ENCODE measurements at places on chromosomes 11 and 22.
A peak's percentile ranks its signal among the peaks of the same experiment; 100 is the strongest.

DNA sequence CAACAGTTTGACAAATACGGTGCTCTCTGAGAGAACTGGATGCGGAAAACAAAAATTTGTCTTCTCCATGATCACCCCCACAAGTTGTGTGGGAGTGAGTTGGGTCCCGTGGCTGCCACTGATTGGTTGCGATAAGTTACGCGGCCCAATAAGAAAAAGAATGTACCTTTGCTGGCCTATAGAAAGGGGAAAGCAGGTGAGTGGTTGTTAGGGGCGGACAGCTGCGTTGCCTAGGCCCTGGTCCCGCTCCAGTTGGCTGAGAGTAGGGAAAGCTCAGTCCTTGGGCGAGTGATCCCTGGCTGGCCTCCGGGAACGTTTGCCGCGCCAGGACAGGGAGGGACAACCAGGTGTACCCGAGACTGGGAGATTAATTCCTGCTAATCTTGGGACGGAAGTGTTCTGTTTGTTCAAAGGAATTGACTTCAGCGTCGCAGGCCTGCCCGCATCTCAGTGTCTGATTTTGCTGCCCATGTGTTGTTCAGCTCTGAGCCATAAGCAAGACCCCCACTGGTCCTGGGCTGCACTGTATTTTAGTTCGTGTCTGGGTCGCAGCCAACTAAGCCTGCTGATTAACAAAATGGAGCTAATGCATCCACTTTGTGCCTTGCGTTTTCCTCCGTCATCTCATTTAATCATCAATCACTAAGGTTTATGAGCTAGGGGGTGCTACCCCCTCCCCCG lies 773 bp upstream of the SYVN1 start:
- peak; percentile 98 for DNase-seq

DNA sequence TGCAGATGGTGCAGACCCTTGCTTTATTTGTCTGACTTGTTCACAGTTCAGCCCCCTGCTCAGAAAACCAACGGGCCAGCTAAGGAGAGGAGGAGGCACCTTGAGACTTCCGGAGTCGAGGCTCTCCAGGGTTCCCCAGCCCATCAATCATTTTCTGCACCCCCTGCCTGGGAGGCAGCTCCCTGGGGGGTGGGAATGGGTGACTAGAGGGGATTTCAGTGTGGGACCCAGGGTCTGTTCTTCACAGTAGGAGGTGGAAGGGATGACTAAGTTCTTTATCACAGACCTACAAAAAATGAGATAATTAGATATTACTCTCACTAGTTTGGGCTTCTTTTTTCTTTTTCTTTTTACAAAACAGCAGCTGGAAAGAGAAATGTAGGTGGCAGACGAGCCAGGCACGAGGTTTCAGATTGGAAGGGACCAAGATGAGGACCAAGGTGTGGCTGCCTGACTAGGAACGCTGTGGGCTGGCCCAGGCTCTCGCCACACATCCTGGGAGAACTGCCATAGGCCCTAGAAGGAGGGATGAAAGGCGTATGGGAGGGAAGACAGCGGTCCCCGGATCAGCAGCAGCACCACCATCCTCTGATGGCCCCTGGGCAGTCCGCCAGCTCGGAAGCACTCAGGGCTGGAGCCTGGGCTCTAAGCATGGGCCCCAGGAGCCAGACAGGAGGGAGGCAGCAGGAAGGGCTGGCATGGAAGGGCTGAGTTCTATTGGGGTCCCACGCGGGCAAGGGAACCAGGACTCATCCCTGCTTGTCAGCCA lies 14.2 kb downstream of the TXN2 start:
- peak; percentile 25 for DNase-seq

DNA sequence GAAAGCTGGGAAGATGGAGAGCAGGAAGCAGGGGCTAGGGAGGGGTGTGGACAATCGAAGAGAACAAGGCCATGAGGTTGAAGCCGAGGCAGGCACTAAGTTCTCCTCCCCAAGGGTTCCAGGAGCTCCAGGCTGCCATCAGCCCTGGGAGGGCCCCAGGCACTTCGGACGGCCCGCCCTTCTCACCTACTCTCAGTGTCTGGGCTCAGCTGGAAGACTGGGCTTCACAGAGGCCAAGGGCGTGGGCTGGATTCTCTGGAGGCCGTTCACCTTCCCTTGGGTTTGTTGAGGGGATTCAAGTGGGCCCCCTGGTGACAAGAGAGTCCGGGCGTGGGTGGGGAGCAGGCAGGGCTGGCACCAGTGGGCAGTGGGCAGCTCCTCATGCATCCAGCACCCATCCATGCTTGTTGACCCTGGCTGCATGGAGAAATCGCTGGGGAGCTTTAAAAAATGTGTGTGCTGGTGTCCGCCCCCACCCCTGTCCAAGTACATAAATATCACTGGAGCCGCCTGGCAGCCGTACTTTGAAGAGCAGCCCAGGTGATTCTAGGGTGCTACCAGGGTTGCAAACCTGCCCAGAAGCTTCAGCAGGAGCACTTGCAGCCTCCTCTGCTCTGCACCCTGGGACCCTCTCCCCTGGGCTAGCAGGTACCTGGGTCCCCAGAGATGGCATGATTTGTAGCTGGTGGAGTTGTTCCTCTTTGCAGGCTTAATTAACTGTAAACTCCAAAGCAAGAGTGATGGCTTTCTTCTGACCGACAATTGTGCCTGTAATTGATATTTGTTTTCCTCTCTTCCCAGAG lies 74.3 kb downstream of the RTL6 start:
- no peak for DNase-seq

DNA sequence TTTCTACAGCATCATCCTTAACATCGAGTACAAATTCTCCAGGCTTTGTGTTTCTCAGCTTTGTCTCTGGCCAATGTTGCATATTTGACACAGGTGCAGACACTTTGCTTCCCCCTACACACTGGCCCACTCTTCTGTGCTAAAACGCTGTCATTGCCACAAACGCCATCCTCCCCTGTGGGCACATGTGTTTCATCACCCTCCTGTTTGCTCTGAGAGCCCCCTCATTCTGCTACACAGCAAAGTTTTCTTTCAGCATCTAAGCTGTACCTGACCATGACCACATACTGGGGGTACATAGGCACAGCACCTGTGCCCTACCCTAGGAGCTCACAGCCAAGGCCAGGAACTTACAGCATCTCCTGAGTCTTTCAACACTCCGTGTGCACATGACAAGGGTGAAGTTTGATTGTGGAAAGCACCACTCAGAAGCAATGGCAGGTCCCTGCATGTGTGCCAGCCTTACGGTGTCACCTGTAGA lies 7.9 kb upstream of the IGLL5 start:
- DNase-seq, result no peak

DNA sequence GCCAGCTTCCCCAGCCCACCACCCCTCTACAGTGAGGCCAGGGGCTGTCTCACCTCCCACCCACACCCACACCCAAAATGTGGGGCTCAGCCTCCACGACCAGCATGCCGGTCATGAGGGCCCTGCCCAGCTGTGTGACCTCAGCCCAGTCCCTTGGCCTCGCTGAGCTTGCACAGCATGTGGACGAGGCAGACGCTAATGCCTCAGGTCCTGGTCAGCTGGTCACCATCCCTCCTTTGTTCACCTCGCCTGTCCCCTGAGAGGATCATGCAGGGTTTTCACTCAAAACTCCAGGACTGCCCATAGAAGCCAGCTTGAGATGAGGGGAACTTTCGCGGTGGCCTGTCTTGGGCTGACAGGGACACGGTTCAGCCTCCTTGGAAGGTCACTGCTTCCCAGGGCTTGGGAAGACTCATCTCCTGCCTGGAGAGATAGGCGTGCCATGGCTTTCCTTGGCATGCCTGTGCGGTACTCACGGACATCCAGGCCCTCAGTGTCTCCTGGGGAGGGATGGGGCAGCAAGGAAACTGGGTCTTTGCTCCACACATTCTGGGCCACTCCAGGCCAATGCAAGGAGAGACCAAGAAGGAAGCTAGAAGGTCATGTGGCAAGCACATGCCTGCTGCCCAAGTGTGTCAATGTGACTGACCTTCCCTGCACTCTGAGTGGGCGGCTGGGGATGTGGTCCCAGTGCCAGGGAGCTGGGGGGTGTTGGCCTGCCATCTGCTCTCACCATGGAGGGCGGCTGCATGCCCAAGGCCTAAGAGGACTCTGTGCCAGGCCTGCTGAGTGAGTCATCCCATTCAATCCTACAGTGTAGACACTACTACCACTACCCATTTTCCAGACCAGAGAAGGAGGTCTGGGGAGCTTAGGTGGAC lies 3.2 kb upstream of the RTN4R start:
- DNase-seq, result no peak

DNA sequence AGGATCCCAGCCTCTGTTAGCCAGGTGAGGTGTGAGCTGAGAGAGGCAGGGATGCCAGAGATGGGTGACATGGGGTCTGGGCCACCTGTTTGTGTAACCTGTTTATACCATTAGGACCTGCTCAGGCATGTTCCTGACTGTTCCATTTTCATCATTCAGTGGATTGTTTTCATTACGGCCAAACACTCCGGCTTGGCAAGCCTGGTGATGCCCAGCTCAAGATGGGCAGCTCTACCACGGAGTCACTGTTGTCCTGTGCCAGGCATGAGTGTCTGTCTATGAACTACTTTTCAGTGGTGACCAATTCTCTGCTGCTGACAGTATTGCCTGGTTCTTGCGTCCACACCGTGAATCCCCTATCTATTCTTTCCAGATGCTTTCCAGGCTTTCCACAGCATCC lies 71.5 kb upstream of the SLC22A12 start:
- DNase-seq, result no peak

GRCh38 chr11:75896843-75897419 lies 81.9 kb downstream of the UVRAG start:
- DNase-seq, result peak; percentile 70

GRCh38 chr22:27610863-27611786 lies 190.4 kb downstream of the MN1 start:
- DNase-seq, result no peak

GRCh38 chr11:66880496-66881450 lies 23.9 kb downstream of the LRFN4 start:
- peak; percentile 72 for DNase-seq

- no peak for DNase-seq
These were observed 17.5 kb downstream of the KCNJ5 start for GRCh38 chr11:128908391-128909246.

DNA sequence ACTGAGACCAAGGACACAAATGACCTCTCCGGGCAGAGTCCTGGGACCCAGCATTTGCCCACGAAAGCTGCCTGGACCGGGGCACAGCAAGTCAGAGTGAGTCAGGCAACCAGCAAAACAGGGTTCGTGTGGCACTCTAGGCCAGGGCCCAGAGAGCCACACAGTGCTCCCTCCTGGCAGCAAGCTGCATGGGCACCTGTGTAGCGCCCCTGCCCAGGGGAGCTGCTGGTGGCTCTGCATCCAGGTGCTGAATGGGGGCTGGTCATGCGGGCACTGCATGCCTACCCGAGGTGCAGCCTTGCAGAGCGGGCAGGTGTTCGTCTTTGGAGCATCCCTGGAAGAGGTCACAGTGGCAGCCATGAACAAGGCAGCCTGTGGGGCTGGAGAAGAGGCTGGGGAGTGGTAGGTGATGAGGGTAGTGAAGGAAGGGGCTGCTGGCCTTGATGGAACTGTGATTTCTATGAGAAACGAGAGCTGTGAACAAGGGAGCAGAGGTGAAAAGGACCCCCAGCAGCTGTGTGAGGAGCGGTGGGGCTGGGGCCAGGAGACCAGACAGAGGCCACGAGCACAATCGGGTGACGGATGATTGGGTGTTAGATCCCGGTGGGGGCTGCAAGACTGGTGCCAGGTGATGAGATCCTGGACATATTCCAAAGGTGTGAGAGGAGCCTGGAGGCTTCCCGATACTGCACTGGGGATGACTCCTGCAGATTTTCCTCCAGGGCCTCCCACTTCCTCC lies 63.3 kb downstream of the DGCR2 start:
- DNase-seq, result no peak

- no peak for DNase-seq
These were observed 815 bp downstream of the EHD1 start for GRCh38 chr11:64877390-64878222.

DNA sequence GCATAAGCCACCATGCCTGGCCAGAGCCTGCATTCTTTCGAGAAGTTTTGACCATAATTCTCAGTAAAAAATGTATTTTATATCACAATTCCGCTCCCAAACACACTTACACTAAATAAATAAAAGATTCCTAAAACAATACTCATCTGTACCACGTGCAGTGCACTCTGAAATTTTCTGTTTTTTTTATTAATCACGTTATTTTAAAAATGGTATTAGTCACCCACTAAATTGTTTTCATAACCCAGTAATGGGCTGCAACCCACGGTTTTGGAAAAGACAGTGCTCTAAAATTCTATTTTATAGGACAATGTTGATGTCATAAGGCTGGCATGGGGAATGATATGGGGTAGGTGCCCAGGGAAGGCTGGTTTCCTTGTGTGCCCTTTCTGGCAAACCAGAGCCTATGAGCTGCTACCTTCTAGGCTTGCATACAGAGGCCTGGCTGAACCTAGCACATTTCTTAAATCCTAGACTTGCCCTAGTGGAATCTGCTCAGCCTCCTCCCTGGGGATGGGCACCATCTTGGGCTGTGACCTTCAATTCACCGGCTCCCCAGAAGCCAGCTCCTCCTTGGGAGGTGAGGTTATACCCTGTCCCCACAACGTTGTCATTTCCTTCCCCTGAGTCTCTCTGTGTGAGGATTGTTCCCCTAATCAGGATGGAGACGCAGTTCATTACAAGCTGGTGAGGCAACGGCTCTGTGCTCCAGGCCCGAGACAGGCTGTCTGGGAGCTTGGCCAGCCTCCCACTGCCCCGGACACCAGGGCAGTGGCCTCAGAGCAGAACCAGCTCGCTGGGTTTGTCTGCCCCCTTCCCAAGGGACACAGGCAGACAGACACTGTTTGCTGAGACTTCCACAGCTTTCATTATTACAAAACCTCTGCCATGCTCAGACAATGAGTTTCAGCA lies 116.5 kb upstream of the NAV2 start:
- DNase-seq, result no peak

- DNase-seq, result no peak
These were observed 13.5 kb downstream of the CD59 start for GRCh38 chr11:33722590-33723234.

GRCh38 chr11:120681434-120682331 lies 170.1 kb downstream of the GRIK4 start:
- DNase-seq, result no peak

GRCh38 chr22:43343262-43343669 lies at the start of gene SCUBE1:
TSS of gene SCUBE1 (minus strand) at chr22:43343372. CDS start at chr22:43343261, 111 bp downstream.
- no peak for DNase-seq

GRCh38 chr11:124977006-124977405 lies 23.0 kb downstream of the CCDC15 start:
- no peak for DNase-seq

- no peak for DNase-seq
These were observed 15.5 kb upstream of the ZBTB44 start for GRCh38 chr11:130330101-130330684.

DNA sequence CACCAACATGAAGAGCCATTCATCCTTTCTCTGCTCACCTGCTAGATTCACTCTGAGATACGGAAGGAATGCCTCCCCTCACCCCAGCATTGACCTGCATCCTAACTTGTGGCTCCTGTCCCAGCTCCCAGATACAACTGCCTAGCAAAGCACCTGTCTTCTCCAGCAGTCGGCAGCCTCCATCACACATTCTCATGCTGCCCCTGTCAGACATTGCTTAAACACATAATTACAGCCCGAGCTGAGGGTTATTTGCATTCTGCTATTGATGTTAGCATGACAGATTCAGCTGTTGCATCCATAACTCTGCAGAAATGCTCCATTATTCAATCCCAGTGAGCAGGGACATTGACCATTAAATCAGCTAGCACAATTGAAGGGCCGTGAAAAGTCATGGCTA lies 184.4 kb upstream of the NARS2 start:
- no peak for DNase-seq

GRCh38 chr11:128399251-128400121 lies 187.9 kb downstream of the ETS1 start:
- DNase-seq, result no peak
